ENCODE measurements at places on chromosomes 13 and 19.

- no peak for DNase-seq
These were observed 21.4 kb upstream of the ZNF730 start for GRCh38 chr19:23095418-23095817.

GRCh38 chr19:5292822-5293611 lies 47.6 kb downstream of the PTPRS start:
- peak; percentile 18 for DNase-seq

- no peak for DNase-seq
These were observed 294.1 kb downstream of the DLEU7 start for GRCh38 chr13:50549221-50549942.

DNA sequence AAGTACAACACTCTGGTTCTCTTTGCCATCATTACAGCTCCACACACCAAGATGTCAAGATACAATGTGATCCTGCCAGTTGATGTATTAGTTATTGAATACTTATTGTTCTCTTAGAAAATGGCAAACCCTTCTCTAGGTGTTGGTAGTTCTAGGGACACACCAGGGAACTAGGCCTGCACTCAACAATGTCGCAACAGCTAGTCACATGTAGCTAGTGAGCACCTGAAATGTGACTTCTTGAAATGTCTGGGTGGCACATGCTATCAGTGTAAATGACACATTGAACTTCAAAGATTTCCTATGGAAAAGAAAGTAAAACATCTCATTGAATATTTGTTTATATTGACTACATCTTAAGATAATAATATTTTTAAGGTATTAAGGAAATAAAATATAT lies 49.7 kb downstream of the DACH1 start:
- no peak for DNase-seq

GRCh38 chr19:35781650-35782049 lies 6.3 kb downstream of the ARHGAP33 start:
- no peak for DNase-seq

DNA sequence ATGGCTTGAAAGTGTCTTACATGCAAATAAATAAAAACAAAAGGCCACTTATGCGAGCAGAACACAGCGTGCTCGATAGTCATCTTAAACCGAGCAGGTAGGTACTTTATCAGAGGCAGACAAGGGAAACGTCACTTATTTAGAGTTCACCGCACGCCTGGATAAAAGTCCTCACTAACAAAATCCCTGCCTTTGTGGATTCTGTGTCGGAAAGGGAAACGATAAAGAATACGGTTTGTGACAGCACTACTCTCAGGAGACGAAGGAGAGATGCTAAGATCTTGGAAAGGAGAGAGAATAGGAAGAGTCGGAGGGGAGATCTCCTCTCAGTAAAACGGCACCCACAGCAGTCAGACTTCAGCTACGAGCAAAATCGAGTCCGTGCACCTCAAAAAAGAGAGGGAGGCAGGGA lies 581 bp downstream of the RCBTB1 start:
- DNase-seq, result peak; percentile 6

- no peak for DNase-seq
These were observed 1.7 kb upstream of the SBK3 start for GRCh38 chr19:55546822-55547614.

GRCh38 chr19:406135-406781 lies 2.7 kb downstream of the C2CD4C start:
- DNase-seq, result no peak

DNA sequence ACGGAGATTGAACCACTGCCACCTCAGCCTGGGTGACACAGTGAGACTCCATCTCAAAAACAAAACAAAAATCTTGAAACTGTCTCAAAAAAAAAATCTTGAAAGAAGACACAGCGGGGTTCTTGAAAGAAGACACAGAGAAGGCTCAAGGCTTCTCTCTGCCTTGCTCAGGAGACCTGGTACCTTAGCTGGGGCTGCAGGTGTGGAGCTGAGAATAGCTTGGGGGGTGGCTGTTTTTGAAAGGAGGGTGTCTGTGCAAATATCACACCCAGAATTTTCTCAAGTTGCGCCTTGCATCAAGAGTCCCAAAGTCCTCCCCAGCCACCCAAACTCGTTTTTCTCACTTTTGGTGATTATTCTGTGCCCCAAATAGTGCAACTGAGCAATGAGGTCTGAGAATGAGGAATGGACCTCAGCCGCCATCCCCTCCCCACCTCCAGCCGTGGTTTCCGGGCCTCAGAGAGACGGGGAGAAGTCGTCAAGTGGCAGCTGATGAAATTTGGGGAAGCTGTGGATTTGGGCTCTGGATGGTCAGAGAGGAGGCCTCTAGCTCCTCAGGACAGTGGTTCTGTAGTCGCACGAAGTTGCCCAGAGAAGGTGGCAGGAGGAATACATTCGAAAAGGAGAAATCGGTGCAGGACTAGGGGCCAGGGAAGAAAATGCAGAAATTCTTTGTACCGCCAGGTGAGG lies 8.8 kb downstream of the S1PR2 start:
- no peak for DNase-seq

DNA sequence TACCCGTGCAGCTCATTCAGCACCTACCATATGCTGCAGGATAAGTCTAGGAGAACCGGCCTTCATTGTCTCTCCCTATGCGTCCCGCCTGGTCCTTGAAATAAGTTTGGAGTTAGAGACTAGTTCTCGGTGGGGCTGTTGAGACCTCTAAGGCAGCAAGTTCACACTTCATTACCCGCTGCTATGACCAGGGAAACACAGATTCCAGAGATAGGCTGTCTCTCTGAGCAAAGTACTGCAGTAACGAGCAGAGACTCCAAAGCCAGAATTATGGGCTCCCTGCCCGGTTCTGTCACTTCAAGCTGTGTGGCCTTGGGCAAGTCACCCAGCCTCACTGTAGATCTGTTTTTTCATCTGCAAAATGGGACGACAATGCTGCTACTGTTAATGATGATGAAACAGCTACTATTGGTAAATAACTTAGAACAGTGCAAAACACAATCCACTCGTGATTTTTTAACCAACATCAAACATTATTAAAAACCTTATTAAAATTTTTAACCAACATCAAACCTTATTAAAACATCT lies 184.1 kb downstream of the USP12 start:
- DNase-seq, result no peak

DNA sequence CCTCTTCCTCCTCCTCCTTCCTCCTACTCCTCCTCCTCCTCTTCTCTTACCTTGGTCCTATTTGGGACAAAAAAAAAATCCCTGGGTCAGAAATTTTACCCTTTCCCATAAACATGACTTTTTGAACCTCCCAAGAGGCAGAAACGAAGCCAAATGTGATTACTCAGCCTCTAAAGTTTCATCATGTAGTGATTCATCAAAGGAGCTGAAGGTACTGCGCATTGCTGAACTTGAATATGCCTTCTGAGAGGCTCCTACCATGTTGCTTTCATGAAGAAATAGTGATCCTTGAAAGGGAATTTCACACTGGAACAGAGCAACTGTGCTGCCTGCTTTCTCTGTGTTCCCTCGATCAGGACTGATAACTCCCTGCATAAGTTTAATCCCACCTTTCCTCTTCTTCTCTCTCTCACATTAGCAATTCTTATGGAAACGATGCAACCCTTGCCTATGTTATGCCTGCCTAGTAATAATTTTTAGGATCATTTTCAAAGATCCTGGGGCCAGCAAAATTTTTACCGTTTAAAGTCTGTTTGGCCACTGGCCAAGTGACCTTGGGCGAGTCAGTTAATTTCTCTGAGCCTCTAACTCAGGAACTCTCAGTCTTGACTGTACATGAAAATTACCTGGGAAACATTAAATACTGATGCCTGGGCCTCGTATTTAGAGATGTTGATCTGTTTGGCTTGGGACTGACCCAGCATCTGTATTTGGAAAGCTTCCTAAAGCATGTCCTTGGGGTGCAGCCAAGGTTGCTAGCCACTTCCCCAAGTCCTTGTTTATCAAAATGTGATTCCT lies 149.5 kb downstream of the DCT start:
- no peak for DNase-seq

DNA sequence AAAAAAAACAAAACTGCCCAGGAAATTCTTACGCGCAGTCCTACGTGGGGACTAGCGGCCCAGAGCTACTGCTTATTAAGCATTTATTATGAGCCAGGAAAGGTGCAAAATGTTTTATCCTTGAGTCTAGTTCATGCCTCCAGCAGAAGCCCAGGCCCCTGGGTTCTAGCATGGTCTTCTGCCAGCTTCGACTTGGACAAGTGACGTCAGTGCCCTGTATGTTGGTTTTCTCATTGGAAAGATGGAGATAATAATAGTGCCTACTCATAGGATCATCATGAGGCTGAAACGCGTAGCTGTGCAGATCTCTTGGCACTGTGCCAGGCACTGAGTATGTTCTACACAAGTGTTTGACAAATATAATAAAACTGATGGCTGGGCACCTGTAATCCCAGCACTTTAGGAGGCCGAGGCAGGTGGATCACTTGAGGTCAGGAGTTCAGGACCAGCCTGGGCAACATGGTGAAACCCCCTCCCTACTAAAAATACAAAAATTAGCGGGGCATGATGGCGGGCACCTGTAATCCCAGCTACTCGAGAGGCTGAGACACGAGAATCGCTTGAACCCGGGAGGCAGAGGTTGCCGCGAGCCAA lies 12.4 kb upstream of the SULT2B1 start:
- DNase-seq, result no peak

DNA sequence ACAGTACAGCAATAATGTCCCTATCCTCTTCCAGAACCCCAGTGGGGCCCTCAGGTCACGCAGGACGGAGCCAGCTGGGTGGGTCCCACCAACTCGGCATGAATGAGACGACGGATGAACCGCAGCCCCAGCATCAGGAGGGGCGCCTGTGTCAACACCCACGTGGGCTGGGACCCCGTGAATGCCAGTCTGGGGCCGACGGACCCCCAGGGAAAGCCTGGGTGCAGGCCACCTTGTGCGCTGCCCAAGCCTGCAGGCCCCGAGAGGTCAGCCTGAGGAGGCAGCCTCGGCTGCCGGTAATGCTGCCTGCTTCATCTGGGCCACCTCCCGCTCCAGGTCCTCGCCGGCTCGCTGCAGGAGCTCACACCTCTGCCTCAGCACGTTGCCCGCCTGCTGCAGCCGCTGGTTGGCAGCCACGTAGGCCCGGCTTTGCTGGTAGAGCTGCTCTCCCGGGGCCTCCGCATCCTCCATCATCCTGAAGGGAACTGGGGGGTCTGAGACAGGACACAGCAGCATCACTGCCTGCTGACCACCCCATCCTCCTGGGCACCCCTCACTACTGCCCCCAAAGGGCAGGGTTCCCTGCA lies 4.2 kb downstream of the C19orf25 start:
- DNase-seq, result no peak

GRCh38 chr13:110536006-110536693 lies 25.4 kb downstream of the RAB20 start:
- no peak for DNase-seq

DNA sequence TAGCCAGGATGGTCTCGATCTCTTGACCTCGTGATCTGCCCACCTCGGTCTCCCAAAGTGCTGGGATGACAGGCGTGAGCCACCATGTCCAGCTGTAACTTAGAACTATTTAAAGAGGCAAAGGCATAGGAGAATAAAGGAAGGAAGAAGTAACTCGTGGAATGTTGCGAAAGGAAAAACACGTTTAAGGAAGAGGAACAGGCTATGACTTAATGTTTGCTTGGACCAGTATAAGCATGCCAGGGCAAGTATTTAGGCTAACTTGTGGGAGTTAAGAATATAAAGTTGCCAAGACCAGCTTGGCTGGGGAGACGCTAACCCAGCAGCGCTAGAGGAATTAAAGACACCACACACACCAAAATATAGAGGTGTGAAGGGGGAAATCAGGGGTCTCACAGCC lies 33.5 kb downstream of the ZNF844 start:
- DNase-seq, result no peak

- no peak for DNase-seq
These were observed 284.0 kb downstream of the DNAJC15 start for GRCh38 chr13:43307221-43307920.

GRCh38 chr13:114044486-114044885 lies 70.6 kb upstream of the C13orf46 start:
- no peak for DNase-seq

- no peak for DNase-seq
These were observed 19.3 kb upstream of the RAB20 start for GRCh38 chr13:110580800-110581199.

DNA sequence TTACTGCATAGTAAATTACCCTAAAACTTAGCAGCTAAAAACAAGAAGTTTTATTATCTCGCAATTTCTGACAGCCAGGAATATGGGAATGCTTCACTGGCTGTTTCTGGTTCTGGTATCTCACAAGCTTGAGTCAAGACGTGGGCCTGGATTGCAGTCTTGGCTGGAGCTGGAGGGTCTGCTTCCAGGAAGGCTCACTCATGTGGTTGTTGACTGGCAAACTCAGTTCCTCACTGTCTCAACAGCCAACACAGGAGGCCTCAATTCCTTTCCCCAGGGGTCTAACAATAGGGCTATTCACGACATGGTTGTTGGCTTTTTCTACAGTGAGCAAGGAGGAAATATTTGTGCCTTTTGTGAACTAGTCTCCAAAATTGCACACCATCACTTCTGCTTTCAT lies 146.3 kb downstream of the GPC5 start:
- no peak for DNase-seq

DNA sequence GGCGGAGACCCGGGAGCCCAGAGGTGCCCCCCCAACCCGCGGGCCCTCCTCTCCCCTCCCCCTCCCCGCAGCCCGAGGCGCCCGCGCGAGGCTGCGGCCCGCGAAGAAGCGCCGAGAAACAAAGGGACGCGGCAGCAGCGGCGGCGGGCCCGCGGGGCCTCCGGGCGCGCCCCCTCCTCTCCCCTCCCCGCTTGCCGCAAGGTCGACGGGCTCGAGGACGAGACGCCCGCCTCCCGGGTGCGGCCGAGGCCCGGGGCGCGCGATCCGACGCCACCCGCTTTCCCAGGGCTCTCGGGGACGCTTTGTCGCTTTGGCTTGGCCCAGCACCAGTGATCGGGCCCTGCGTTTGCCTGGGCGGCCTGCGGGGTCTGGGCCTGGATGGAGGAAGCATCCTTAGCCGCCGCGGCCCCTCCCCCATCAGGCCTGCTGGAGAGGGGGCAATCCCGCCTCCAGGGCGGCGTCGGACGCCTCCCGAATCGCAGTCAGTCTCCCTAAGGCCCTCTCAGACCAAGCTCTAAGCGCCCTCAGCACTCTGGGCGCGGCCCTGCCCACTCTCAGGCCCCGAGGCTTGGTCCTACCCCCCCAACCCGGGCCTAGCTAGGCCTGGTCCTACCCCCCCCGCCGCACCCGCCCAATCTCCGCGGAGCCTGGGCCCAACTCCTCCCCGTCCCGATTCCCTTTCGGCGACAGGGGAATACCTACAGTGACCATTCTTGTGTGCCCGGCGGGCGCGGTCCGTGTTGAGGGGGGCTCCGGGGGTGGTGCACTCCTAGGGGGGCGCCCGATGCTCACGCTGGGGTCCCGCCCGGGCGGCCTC lies 740 bp downstream of the ELAVL3 start:
- DNase-seq, result no peak

GRCh38 chr13:110251193-110251819 lies 55.7 kb downstream of the COL4A1 start:
- DNase-seq, result no peak

- no peak for DNase-seq
These were observed 807.1 kb downstream of the DIAPH3 start for GRCh38 chr13:59356607-59357006.
